Kasumi-1 (cell line): ENCODE measurements at places on chromosomes 3 and 15.

DNA sequence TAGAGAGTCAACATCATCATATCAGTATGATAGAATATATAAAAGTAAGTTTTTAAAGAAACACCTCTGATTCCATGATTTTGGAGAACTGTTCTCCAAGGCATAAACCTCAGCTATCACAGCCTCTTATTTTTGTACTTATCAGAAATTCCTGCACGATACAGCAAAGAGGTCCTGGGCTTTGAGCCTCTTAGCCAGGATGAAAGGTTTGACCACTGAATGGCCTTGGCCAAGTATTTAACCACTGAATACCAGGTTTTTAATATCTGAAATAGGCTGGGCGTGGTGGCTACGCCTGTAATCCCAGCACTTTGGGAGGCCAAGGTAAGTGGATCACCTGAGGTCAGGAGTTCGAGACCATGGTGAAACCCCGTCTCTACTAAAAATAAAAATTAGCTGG is 1.9 kb upstream of the FAM174B start:
- no peak for DNase-seq

GRCh38 chr3:13019243-13020095 is 53.8 kb downstream of the IQSEC1 start:
- no peak for DNase-seq

- no peak for DNase-seq
Measured at GRCh38 chr3:134917631-134918030, 122.6 kb downstream of the EPHB1 start.

GRCh38 chr15:31223478-31224350 is 102.9 kb upstream of the KLF13 start:
- DNase-seq, result no peak

- no peak for DNase-seq
Measured at GRCh38 chr3:108088697-108089096, 2.1 kb downstream of the CD47 start.

- DNase-seq, result no peak
Measured at GRCh38 chr3:8103954-8104353, 397.7 kb upstream of the LMCD1 start.

GRCh38 chr15:101296418-101297405 is 1.7 kb upstream of the SNRPA1 start:
- no peak for DNase-seq

- no peak for DNase-seq
Measured at GRCh38 chr3:49902511-49903345, 945 bp downstream of the MST1R start.

DNA sequence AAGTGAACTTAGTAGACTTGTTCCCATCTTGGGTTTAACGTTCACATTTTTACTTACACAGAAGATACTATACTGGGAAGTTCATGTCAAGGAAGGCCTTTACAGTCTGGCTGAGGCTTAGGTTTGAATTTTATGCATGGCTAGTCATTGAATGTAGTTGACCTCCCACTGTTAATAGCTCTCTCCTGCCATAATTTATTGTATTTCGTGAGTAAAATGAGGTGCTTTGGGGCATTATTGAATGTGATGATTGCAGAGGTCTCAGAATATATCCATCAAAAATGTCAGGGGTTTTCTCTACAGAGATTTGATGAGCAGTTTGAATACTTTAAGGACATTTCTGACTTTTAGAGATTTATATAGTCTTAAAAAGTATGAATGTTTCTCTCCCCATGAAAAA is 356.6 kb upstream of the GRM7 start:
- no peak for DNase-seq

DNA sequence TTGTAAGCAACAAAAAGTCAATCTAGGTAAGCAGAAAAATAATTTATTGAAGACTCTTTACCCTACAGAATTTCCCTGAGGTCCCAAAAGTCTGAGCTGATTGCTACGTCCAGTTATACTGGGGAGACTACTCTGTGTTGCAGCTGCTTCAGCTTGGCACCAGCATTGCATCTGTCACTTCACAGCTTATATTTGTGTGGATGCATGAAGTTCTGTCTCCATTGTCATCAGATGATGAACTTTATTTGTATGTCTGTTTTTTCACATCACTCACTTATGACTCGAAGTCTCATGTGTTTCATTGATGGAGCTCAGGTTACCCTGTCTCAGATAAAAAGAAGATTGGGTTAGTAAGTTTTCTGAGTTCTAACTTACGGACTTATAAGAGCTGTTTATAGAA is 75.3 kb upstream of the LRRFIP2 start:
- no peak for DNase-seq

DNA sequence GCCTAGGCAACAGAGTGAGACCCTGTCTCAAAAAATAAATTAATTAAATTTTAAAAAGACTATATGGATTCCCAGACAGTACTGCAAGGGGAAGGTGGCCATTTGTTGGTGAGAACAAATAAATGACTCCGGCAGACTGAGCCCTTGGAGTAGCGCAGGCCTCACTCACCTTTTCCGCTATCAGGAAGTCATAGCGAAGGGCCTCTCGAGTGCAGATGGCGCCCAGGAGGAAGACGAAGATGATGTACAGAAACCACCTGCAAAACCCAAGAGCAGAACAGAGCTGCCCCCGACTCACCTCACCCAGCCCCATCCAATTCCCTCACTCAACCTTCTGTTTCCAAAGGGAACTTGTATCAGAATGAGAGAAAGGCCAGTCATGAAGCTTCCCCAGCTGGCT is 62.8 kb upstream of the HEG1 start:
- DNase-seq, result no peak

DNA sequence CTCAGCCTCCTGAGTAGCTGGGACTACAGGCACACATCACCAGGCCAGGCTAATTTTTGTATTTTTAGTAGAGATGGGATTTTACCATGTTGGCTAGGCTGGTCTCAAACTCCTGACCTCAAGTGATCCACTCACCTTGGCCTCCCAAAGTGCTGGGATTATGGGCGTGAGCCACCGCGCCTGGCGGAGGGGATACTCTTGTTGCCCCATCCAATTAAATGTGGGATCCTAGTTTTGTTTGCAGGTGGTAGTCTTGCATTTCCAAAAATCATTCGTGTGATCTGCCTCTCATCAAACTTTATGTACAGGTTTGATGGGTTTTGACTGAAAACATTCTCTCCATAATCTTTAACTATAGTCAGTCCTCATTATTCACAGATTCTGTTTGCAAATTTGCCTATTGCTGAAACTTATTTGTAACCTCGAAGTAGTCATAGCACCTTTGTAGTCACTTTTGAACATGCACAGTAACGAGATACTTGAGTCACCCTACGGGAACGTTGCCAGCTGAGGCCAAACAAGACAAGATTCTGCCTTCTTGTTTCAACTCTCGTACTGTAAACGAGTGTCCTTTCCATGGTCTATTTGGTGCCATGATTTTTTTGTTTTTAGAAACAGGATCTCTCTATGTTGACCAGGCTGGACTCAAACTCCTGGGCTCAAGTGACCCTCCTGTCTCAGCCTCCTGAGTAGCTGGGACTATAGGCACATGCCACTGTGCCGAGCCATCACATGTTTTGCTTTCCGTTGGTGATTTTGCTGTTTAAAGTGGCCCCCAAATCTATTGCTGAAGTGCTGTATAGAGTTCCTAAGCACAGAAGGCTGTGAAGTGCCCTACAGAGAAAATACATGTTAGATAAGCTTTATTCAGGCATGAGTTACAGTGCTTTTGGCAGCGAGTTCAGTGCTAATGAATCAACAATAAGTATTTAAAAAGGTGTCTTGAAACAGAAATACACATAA is 8.1 kb upstream of the MAPK6 start:
- no peak for DNase-seq

DNA sequence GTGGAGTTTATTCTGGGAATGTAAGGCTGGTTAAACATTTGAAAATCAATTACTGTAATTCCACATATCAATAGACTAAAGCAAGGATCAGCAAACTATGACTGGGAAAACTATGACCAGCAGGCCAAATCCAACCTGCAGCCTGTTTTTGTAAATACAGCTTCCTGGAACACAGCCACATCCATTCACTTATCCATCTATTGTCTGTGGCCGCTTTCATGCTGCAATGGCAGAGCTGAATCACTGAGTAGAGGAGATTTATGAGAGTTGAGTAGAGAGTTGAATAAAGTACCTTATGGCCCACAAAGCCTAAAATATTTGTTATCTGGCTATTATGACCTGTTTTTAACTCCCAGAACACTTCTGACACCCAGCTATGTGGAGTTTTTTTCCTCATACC is 12.2 kb downstream of the MYLK start:
- DNase-seq, result no peak

DNA sequence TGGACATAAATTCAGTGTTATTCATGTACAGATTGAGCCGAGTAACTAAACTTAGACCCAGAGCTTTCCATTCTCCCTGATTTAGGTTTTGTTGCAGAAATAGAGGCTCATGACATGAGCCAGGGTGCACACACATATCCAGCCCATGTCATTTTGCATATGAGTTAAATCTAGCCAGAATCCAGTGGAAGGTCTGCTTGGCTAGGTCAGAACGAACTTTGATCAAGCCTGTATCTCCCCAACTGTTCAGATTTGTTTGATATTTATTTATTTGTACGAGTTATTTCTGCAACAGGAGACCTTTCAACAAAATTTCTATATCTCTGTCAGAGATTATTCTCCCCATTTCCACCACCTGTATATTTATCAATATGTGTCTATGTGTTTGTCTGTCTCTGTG is 247.5 kb upstream of the THBS1 start:
- DNase-seq, result no peak

GRCh38 chr3:116425126-116425525 is 20.2 kb downstream of the LSAMP start:
- DNase-seq, result no peak

DNA sequence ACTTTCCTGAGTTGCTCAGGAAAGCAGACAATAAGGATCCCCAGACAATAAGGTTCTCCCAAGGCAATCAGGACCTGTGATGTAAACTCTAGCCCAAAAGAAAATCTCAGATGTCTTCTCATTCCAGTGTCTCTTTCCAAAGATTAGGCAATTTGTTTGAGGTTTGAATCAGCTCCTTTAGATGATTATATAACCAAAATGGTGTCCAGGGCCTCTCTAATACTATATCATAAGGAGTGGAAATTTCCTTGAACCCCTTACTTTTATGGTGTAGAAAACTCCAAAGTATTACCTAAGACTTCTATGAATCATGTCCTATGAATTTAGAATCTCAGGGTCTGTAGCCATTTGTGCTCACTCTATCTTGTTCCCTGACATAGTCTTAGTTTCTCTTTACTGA is 65.9 kb downstream of the GPR176 start:
- no peak for DNase-seq

GRCh38 chr3:55162031-55162795 is 234.4 kb upstream of the LRTM1 start:
- DNase-seq, result no peak

DNA sequence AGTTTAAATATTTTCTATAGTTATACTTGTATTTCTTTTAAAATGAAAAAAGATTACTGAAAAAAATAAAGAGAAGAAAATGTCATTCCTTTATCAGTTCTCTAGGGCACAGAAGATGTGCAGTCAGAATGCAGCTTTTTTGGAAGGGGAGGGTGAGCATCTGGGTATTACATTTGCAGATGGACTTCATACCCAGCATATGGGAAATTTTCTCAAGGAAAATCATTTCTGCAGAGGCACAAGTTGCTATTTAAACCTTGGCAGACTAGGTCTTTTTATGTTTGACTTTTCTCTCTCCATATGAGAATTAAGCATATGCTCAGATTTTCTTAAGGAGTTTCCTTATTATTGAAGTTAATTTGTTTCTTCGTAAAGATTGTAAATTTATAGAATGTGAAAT is 39.5 kb upstream of the ZNF385D start:
- DNase-seq, result no peak

DNA sequence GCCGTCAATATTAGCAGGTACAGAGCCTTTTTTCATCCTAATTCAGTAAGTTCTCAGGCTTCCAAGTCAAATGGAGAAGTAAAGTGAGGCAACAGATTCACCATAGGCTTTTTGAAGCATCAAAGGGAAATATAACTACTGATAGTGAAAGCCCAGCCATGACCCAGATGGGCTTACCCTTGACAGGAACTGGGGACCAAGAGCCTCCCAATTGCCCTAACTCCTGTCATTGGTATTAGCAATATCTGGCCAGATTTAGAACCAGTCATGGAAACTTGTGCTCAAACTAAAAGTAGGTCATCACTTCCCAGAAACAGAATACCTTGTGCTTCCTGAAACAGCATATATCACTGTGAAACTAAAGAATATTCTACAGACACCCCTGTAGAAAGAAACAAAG is 33.0 kb downstream of the NME9 start:
- no peak for DNase-seq
